CD4-positive, alpha-beta T cell treated with Interleukin-4 for 4 hours (primary cell): ENCODE measurements at places on chromosomes 6 and 20.

DNA sequence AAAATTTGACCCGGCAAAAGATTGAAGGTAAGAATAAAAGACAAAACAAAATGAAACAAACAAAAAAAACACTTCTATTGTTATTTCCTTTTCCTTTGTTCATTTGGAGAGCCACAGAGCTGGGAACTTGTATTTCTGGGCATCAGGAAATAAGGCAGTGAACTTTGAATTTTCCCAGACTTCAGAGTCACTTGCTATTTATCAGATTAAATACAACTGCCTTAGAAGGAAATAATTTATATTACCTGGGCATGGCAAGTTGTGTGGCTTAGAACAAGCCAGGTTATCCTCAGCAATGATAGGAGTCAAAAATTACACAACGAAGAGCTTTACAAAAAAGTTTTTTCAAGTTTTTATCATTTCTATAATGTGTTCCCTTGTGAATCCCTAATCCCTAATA is 20.2 kb upstream of the MRAP2 start:
- no peak for DNase-seq

DNA sequence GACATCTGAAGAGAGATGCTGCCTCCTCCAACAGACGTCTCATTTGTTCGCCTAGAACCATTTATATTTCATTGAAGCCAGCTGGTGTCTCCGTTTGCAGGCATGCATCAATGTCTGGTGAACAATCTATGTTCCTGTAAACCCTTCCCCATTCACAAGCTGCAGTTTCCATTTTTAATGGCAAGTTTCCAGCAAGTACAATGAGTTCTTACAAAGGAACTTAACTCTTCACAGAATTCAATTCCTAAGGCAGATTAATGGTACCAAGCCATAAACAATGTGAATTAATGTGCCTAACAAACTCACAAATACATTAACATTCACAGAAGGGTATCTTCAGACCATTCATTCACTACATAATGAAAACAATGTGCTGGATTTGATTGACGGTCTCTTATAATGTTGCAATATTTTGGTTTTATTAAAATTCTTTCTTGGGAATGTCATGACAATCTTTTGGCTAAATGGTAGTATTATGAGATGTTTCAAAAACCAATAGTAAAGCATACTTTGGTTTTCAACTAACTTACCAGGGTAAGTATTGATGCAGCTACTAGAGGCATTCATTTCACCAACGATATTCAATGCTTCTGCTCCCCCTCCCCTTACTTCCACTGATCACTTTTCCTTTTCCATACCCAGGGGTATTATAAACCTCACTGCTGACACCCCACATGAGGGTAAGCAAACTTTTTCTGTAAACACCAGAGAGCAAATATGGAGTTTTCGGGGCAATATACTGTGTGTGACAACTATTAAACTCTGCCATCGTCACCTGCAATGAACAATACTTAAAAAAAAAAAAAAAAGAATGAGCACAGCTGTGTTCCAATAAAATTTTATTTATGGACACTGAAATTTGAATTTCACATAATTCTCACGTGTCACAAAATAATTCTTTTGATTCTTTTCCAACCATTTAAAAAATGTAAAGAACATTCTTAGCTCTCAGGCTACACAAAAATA is 4.2 kb downstream of the AKIRIN2 start:
- DNase-seq = no peak

DNA sequence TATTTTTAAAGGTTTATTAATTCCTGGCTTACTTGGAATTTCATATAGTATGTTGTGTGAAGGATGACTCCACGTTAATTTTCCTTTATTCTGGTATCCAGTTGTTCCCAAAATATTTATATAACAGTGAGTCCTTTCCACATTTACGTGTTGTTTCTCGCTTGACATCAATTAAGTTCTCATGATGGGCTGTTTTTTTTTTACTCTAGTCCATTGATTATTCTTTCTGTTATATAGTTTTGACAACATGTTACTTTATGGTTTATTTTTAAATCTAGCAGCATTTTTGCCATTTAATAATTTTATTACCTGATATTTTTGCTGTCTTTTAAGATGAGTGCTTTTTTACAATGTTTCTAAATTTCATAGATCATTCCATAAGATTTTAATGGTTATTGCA is 6.7 kb downstream of the TRIM40 start:
- DNase-seq = no peak

DNA sequence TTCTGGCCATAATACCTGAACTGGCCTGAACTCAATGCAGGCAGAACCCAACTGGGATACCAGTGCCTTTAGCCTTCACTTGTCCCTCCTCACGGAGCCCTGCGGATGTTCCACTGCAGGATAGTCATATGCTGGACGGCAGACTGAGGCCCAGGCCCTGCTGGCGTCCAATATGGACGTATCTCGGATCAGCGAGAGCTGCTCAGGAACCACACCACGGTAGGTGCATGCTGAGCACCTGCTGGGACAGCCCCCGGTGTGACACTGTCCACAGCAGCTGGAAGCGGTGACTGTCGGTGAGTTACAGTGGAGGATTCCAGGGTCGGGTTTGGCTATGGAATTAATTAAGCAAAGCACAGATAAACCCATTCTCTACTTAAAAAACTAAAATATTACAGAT is 48.7 kb downstream of the PSMG4 start:
- DNase-seq = no peak

DNA sequence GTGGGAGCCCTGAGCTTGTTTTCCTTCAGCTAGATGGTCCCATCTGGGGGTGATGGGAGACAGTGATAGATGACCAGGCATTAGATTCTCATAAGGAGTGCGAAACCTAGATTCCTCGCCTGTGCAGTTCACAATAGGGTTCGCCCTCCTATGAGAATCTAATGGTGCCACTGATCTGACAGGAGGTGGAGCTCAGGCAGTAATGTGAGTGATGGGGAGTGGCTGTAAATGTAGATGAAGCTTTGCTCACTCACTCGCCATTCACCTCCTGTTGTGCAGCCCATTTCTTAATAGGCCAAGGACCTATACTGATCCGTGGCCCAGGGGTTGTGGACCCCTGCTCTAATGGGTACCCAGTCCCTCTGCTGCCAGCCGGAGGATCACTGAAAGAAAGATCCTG is 20.7 kb upstream of the KCNB1 start:
- no peak for DNase-seq

DNA sequence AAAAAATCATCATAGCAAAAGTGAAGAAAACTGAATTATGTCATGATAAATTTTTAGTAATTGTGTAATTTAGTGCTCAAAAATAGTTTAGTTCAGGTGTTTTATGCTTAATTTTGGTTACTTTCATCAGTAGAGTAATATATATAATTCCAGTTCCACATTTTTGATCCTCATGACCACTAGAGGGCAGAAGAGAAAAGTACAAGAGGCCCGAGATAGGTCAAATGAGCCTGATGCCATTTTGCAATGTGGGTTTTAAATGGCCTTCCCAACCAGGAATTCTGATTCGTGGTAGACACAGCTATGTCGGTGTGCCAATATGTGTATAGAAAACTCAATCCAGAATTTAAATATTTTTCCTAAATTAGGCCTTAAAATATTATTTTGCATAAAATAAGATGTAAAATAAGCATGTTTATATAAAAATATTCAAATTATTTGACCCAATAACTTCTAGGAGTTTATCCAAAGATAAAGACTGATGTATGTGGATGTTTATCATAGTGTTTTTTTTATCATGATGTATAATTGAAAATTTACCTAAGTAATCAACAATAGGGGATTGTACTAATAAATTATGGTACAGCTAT is 159.7 kb upstream of the RPS6KA2 start:
- peak; percentile 75 for DNase-seq

- DNase-seq = no peak
Observed at GRCh38 chr6:16137451-16137801, 8.5 kb downstream of the MYLIP start.

DNA sequence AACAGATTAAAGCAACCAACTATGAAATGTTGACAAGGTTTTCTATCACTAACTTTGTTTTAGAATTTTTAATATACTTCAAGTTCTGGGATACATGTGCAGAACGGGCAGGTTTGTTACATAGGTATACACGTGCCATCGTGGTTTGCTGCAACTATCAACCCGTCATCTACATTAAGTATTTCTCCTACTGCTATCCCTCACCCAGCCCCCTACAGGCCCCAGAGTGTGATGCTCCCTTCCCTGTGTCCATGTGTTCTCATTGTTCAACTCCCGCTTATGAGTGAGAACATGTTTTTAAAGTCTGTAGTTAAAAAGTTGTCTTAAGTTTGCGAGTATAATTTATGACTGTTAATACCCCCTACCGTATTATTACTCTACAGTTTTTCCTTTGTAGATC is 844.3 kb upstream of the MANEA start:
- DNase-seq = no peak

DNA sequence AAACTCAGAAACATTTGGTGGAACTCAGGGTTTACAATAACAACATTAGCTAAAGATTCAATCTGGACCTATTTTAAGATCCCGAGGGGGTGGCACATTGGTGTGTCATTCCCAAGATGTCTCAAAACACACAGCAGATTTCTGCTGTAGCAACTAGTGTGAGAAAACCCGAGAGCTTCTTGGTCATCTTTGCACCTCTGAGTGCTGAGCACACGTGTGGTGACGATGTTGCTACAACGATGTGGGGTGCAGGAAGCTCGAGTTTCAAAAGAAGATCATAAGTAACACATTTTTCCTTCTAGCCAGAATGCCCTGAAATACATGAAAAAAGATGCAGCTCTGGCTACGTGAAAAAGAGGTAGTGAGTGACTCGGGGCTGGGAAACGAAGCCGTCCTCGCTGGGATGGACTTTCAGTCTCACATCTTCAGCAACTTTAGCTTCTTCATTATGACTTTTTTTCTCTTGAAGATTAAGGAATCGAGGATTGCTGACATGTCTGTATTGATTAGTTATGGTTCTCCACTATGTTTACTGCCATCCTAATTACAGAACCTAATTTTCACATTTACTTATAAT is 1.5 kb downstream of the RAMACL start:
- DNase-seq = no peak

- DNase-seq = no peak
Observed at GRCh38 chr6:156550949-156551348, 226.2 kb upstream of the ARID1B start.

DNA sequence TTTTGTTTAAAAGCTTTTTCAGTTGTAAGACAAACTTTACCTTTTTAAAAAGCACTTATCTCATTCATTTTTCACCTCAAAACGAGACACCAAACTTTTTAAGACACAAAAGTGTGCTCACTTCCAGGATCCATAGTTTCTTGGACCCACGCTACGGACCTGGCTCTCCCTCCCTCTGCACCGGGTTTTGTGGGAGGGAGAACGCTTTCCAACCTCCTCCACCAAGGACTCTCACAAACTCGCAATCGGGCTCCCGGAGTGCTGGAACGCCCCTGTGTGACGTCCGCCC is 436 bp downstream of the CAGE1 start:
- no peak for DNase-seq

GRCh38 chr20:56945057-56945456 is 316.0 kb downstream of the TFAP2C start:
- no peak for DNase-seq

DNA sequence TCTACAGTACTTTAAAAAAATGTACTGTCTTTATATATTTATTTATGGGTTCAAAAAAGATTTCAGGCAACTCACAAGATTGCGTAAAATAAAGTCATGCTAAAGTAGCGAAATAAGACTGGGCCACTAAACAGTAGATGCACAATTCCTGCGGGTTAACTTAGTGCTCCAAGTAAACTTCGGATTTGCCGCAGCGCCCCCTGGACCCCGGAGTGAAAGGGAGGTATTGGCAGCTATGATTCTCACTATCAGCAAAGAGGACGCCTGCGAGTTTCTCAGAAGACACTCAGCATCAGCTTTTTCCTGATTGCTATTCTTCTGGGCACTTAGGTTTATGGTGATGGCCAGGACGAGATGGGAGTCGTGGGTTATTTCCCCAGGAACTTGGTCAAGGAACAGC is 1.4 kb downstream of the OTOR start:
- no peak for DNase-seq
